ENCODE measurements at places on chromosomes 12 and 14.

DNA sequence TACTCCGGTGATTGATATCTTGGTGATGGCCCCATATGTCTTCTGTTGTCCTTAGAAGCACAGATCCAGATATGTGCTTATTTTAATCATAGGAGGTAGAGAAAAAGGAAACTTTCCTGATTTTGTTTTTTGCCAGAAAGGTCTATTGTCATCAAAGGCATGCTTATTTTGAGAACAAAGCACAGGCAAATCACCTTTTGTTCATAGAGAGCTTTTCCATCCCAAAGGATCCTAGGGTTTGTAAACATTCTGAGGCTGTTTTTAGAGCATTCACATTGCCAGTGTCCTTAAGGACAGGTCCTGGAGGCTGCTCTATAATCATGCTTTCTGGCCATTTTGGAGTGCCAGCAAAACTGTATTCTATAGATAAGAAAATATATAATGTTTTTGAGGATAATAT, 148.5 kb upstream of the SEL1L start:
- no peak for DNase-seq

DNA sequence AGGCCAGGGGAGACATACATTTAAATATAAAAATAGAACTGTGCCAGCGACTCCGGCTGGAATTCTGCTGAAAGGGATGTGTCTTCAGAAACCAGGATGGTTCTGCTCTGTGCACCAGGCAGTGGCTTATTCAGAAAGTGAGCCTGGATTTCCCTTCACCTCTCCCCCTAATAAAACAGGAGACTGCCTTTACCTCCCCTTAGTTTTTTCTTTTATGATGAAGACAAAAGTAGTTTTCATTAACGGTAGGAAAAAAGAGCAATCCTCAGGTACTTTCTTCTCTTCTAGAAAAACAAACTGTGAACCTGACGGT, 346 bp downstream of the SLC7A8 start:
- no peak for DNase-seq

GRCh38 chr14:106808907-106809306, 1282.5 kb downstream of the TMEM121 start:
- DNase-seq, result no peak

GRCh38 chr12:50086148-50086547, 1.0 kb downstream of the SMARCD1 start:
- no peak for DNase-seq

DNA sequence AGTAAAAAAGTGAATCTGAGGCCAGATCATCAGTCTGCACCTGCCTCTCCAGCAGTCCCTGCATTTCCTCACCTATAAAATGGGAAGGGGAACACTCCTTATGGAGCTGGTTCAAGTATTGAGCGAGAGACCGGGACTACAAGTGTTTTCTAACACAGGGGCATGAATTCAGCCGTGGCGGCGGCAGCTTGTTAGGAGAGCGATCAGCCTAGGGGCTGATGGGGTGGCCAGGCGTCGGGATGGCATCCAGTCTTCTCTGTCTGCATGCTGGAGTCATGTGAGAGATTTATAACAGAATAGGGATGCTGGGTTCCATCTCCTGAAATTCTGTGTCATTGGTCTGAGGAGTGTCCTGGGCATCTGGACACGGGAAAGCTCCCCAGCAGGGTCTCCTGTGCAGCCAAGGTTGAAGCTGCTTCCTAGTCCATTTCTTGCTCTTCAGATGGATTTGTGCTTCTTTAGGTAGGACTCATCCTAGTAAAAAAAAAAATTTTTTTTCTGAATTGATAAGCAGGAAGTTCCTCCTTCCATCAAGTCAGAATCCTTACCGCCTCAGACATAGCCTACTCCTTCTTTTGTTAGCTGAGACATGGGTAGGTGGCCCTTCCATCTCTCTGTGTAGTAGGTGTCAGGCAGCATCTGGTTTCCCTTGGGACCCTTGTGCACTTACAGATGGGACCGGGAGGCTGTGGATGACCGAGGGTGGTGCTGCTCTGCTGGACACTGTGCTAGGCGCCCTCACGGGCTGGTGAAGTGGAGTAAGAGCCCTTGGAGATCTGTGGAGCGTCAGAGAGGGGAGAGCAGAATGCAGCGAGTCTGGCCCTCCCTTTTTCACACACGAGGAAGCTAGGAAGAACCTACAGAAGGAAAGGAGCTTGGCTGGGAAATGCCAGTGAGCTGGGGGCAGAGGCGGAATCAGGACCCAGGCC, 146.7 kb downstream of the TSPAN9 start:
- no peak for DNase-seq

DNA sequence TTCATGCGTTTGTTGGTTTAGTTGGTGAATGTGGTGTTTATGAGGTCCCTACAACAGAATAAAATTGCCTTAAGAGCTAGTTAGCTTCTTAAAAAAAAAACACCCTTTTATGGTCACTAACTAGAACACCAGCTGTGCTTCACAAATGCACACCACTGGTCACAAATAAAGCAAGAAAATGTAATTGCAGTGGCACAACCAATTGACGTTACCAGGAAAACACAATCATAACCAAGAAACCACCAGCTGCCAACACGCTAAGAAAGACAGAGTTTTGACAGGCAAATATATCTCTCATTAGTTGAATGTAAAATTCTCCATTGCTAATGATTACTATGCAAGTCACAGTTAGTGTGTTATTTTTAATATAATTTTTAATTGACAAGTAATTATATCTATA, 389.9 kb downstream of the ADAMTS20 start:
- DNase-seq, result no peak

GRCh38 chr14:100866666-100867630, 36.6 kb downstream of the RTL1 start:
- DNase-seq, result no peak

GRCh38 chr12:28265435-28266042, 75.3 kb downstream of the CCDC91 start:
- DNase-seq, result no peak

DNA sequence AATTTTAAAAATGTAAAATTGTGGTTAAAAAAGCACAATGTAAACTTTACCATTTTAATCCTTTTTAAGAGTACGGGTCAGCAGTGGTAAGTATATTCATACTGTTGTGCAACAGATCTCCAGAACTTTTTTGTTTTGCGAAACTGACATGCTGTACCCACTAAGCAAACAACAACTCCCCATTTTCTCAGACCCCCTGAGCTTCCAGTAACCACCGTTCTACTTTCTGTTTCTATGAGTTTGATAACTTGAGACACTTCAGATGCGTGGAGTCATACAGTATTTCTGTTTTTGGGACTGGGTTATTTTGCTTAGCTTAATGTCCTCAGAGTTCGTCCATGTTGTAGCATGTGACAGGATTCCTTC, 38.0 kb downstream of the CHST11 start:
- DNase-seq, result no peak

DNA sequence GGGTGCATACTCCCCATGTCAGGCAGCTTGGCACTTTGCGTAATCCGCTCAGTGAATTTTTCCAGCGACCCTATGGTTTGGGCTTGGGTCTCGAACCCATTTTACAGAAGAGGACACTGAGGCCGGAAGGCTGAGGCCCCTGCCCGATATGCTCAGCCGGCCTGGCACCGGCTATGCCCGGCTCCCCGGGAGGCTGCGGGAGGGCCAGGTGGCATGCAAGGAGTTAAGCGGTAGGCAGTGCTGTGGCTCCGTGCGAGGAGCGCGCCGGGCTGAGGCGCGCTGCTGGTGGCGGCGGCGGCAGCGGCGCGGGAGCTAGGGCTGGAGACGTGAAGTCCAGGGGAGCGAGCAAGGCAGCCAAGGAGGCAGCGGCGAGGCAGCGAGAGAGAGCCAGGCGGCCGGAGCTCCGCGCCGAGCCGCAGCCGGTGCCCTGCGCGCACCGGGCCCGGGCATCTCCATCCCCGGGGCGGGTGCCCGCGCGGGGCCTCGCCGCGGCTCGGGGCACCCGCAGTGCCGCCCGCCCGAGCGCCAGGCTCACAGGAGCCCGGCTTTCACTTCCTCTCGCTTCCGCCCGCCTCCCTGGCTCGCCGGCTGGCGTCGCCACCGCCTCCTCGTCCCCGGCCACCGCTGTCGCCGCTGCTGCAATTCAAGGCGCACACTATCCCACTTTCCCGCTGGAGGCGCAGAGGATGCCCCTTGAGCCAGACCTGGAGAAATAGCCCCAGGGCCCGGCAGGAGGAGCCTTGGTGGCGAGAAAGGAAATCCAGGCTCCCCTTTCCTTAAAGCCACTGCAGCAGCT, at the start of gene WSCD2:
WSCD2 (plus strand) TSS at position 272 of the 796 bp plus-strand sequence. CDS start 66,545 bp downstream, outside the sequence.
- peak; percentile 3 for DNase-seq

DNA sequence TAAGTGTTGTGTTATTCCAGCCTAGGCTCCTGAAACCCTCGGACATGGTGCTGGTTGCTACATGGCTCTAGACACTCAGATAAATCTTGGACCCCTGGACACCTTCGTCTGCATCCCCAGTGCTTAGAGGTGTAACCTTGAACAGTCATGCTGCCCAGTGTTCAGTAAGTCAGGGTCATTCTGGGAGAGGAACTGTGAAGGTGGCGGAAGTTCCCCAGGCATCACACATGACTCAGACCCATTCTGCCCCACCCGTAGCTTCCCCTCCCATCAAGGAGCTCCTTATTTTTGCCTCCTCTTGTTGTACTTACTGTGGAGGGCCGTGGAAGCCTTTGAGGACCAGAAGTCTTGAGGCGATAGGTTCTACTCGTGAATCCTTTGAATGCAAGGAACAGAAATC, 18.1 kb upstream of the SSPN start:
- no peak for DNase-seq

- no peak for DNase-seq
Observed at GRCh38 chr12:105205322-105206048, 30.5 kb downstream of the APPL2 start.

- DNase-seq, result no peak
Observed at GRCh38 chr14:101196795-101197590, 293.5 kb upstream of the RTL1 start.

GRCh38 chr14:61003571-61003970, 22.5 kb downstream of the SLC38A6 start:
- DNase-seq, result no peak

GRCh38 chr14:71729596-71729995, 202.6 kb upstream of the RGS6 start:
- DNase-seq, result no peak

DNA sequence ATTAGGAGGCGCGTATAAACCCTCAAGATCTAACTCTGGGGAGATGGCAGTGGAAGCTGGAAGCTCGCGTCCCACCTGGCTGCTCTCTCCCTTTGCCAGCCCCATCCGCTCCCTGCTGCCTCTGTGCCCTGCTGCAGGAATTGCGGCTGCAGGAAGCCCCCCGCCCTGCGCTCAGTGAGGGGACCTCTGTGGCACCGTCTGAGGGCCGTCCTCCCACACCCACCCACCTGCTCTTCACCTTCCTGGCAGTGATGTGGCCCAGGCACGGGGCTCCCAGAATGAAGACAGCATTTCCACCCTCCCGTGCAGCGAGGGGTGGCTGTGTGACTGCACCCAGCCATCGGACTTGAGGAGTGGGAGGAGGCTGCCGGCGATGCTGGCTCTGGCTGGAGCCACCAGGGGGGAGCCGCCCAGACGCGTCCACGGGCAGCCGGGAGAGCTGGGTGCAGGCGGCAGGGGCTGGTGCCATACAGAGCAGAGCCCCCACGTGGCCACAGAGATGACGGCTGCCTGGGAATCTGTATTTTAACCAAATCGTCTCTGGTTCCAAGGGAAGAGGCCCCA, 28.3 kb upstream of the GALNT9 start:
- no peak for DNase-seq

GRCh38 chr14:79972230-79972629, 239.1 kb downstream of the DIO2 start:
- DNase-seq, result no peak

DNA sequence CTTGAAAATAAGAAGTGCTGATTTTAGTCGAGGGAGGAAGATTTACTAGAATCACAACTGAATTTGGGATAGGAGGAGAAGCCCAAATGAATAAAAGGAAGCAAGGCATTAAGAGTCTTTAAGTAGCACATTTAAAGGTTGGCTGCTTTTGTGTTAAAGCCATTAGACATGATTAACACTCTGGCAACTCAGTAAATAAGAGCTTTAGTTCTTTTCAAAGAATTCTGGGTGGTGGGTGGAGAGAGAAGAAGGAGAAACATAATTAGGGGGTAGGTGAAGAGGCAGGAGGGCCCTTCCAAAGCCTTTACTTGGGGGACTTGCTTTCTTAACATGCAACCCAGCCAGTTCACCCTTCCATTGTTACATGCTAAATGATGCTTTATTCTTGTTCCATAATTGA, 284.6 kb upstream of the SEL1L start:
- DNase-seq, result no peak

DNA sequence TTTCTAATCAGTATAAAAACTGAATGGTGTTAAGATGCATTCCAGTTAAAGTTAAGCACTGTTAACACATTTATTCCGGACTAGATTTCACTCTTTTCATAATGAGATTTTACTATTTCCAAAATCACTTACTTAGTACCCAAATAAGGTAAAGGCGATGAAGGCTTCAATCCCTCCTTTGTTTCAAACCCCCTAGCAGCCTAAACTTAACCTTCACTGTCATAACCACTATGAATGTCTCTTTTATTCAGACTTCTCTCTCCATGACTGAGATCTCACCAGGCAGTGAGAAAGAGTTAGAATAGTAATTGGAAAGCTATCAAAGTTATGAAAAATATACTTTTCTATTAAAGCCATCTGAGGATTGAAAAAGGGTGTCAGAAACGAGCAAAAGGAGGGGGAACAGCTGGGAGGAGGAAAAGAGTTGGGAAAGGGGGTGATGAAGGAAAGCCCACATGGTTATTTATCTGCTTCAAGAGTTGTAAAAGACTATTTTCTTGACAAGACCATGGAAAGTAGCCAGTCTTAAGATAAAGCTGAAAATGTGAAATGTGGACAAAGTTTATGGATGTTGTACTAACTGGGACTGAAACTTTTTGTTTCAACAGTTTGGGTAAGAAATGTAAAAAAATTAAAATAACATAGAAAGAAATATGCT, 11.7 kb downstream of the EPS8 start:
- no peak for DNase-seq

- DNase-seq, result no peak
Observed at GRCh38 chr12:54045868-54046521, 7.6 kb upstream of the HOXC4 start.

DNA sequence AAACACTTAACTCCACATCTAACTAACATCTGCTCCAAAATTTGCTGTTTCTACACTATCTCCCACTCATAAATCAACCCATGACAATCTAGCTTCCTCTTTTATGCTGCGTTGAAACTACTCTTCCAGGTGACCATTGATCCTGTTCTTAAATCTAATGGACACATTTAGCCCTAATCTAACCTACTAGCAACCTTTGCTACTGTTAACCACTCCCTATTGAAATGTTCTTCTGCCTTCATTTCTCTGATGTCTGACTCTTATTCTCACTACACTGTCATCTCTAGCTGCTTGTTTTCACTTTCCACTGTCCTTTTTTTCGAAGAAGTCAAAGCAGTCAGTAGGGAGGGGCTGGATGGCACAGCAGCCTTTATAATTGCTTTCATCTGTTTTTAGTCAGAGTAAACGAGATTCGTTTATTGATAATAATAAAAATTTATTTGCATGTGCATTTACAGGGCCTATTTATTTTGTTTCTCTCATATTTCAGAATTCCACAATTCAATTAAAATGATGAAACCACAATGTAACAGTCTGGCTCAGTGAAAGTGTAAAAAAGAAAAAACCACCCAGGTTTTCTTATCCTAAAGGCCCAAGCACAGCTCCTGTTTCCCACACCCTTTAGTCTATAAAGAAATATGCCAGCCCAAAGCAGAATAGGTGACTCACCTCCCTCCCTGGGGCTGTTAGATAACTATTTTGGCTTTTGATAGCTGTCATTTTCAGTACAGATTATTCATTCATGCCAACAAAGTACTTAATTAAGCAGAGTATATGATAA, 44.9 kb downstream of the ATP2B1 start:
- no peak for DNase-seq

GRCh38 chr12:2890001-2890387, 697 bp upstream of the TULP3 start:
- DNase-seq, result no peak
